Lower leg skin (tissue), 4 donors: ENCODE measurements at places on chromosomes 7 and 10. TPM values are rescaled to one million over a fixed set of nuclear protein-coding genes. Genes with fewer than 3 reads are reported as not detected.

Gene MINDY4
- total RNA-seq: 4.2 TPM

DNA sequence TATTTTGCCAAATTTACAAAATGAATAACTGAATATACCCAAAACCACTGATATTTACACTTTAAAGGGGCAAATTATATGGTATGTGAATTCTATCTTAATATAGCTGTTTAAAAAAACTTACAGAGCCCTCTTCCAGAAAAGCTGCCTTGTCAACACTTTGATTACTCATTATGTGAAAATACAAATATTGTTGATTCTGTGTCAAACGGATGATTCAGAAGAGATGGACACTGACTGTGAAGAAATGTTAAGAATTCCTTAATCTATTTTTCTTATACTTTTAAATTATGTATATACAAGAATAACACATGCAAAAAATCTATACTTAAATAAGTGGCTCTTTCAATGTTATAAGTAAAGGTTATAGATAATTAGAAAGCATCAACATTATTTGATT lies 41.5 kb downstream of the SMURF1 start:
- DNase-seq: no peak

Gene ENKUR
- total RNA-seq: not detected

DNA sequence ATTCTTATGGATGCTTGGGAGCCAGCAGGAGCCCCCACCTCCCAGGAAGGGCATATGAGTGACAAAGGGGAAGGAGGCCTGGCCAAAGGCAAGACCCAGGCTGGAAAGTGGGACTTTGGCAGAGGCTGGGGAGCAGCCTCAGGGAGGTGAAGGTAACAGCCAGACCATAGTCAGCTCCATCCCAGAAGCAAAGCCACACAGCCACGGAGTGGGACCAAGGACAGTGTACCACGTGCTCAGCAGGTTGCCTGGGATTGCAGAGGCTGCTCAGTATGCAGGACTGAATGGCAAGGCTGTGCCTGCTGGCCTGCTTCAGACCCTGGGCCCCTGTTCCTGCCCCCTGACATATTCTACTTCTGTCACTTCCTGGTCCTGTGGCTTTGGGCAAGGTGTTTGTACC lies 17.6 kb upstream of the GPR26 start:
- DNase-seq: peak; percentile 72

Gene PNLIP
- 0.32 TPM for total RNA-seq

Gene CYP26C1
- not detected for total RNA-seq
